Stimulated activated CD8-positive, alpha-beta memory T cell treated with anti-CD3 and anti-CD28 coated beads, Interleukin-4, amount 100 ng/mL, for 48 hours (primary cell): ENCODE measurements at places on chromosomes 3 and 15.

- DNase-seq: no peak
Observed at GRCh38 chr3:116318370-116318769, 126.9 kb downstream of the LSAMP start.

GRCh38 chr3:18649666-18650363, 224.7 kb upstream of the SATB1 start:
- DNase-seq: peak; percentile 68

DNA sequence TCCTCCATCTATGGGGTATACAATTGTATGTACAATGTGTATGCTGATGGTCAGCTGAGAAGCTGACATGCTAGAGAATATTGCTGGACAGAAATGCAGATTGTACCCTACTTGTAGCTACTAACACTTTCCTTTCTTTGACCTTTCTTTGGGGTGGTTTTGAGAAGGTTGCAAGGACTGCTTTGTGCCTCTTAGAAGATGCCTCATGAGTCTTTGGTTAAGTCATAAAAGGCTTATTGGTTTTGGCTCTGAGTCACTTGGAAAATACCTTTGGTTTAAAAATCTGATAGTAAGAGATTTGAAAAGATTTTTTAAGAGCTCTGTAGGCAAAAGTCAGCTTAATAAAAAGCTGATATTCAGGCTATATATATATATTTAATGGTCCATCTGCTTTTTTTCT, 71.5 kb downstream of the ZMAT3 start:
- DNase-seq: no peak

DNA sequence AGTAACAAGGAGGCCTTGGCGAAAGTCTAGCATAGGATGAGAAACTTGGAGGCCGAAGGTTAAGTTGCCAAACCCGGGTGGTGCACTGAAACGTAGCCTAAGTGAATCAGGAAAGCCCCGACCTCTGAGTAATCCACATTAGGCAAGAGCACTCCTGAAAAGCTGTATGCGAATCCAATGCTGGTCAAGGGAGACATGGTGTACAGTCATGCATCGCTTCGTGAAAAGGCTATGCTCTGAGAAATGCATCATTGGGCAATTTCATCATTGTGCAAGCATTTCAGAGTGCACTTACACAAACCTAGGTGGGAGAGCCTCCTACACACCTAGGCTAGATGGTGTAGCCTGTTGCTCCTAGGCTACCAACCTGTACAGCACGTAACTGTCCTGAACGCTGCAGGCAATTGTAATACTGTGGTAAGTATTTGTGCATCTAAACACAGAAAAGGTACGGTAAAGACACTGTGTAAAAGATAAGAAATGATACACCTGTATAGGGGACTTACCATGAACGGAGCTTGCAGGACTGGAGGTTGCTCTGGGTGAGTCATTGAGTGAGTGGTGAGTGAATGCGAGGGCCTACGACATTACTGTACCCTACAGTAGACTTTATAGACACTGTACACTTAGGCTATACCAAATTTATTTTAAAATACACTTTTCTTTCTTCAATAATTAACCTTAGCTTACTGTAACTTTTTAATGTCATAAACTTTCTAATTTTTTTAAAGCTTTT, 222.5 kb downstream of the SHQ1 start:
- DNase-seq: peak; percentile 40
